ENCODE measurements at places on chromosomes 16 and 17.

- DNase-seq, result no peak
Measured at GRCh38 chr17:62989501-62989900, 23.5 kb downstream of the TANC2 start.

DNA sequence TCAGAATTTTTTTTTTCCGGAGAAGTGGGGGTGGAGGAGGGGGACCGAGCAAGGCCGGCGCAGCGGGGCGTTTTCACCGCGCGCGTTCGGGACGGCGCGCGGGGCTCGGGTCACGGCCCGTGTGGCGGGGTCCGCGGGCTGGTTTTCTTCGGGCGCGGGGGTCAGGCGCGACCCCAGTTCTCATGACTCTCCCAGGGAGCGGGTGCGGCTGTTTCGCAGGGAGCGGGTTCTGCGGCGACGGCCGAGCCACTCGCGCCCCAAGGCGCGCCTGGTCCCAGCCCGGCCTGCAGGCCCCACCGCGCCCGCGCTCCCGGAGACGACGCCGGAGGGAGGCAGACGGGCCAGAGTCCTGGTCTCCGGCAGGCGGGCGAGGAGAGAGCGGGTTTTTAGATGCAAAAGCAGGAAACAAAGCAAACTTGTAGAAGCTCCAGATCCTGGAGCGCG lies 1.0 kb downstream of the BAHCC1 start:
- no peak for DNase-seq

DNA sequence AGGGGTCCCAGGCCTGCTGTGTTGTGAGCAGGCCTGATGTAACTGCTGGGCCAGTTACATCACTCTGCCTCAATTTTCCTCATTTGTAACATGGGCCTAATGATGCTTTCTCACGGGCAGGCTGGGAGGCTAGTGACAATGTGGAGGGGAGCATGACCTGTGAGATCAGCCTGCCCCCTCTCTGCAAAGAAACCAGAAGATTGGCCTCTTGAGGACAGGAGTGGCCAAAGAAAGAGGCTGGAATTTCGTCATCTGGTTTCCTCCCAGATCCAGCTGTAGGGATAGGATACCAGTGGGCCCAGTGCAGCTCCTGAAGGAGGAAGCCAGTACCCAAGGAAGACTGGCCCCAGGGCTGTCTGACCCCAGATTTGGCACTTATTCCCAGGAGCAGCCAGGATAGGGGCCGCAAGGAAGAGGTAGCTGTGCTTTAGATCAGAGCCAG lies 615 bp upstream of the SREBF1 start:
- peak; percentile 60 for DNase-seq

- DNase-seq, result no peak
Measured at GRCh38 chr17:81859906-81860755, at the start of gene P4HB. Gene P4HB, minus strand, starts transcription at chr17:81860535. Its CDS starts 64 bp downstream, at chr17:81860471.

- no peak for DNase-seq
Measured at GRCh38 chr16:48244863-48245195, 729 bp downstream of the LONP2 start.

- no peak for DNase-seq
Measured at GRCh38 chr17:1304962-1305563, 25.6 kb downstream of the TRARG1 start.

DNA sequence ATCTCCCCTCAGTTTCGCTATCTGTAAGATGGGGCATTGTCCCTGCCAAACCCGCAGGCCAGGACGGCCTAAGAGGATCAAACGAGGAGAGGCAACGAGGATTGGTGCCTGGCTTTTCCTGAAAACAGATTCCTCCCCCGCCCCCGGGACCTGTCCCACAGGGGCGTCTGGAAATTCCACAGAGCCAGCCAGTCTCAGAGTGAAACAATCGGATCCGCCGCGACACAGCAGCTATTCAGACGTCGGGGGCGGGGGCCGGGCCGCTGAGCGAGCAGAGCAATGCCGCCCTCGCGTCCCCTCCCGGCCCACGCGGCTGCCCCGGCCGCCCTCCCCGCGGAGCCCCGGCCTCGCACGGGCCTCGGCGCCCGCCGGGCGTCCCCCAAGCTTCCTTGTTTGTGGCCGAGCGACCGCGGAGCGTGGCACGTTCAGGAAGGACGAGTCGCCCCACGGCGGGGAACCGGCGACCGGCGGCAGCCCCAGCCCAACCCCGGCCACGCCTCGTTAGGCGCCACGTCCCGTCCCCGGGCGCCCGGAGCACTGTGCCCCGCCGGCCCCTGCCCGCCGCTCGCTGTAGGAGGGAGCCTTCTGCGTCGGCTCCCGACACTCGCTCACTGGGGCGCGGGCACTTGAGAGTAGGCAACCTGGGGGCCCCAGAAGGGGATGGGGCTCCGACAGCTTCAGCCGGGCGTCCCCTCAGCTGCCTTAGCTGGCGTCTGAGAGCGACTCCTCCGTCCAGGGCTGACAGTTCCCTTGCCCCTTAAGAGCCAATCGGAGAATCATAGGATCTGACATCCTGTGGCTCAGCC lies 29.6 kb upstream of the PHOSPHO1 start:
- peak; percentile 35 for DNase-seq

GRCh38 chr16:19923396-19923795 lies 38.7 kb upstream of the GPRC5B start:
- no peak for DNase-seq

DNA sequence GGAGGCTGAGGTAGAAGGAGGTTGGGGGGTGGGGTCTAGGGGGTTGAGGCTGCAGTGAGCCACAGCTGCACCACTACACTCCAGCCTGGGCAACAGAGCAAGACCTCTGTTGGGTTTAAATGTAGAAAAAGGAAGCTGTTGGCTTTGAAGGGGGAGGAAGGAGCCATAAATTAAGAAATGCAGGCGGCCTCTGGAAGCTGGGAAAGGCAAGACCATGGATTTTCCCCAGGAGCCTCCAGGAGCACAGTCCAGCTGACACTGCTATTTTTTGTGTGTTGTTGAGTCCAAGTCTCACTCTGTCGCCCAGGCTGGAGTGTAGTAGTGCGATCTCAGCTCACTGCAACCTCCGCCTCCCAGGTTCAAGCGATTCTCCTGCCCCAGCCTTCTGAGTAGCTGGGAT lies 15.9 kb downstream of the LITAF start:
- DNase-seq, result no peak

GRCh38 chr16:70767377-70768202 lies 33.4 kb downstream of the VAC14 start:
- no peak for DNase-seq

DNA sequence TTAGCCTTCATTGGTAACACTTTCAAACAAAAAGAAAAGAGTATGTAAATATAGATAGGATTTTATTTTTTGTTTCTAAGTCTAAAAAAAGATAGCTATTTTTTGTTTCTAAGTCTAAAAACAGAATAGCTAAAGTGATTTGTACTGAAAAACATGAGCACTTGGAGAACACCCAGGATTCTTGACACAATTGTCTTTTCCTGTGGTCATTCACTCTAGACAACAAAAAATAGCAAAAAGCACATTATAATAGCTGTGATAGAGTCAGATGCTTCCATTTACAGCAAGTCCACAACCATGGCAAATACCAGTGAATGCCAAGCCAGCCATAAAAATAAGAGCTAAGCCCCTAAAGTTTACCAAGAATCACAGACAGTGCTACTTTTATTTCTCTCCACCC lies 36.7 kb downstream of the SKAP1 start:
- no peak for DNase-seq

DNA sequence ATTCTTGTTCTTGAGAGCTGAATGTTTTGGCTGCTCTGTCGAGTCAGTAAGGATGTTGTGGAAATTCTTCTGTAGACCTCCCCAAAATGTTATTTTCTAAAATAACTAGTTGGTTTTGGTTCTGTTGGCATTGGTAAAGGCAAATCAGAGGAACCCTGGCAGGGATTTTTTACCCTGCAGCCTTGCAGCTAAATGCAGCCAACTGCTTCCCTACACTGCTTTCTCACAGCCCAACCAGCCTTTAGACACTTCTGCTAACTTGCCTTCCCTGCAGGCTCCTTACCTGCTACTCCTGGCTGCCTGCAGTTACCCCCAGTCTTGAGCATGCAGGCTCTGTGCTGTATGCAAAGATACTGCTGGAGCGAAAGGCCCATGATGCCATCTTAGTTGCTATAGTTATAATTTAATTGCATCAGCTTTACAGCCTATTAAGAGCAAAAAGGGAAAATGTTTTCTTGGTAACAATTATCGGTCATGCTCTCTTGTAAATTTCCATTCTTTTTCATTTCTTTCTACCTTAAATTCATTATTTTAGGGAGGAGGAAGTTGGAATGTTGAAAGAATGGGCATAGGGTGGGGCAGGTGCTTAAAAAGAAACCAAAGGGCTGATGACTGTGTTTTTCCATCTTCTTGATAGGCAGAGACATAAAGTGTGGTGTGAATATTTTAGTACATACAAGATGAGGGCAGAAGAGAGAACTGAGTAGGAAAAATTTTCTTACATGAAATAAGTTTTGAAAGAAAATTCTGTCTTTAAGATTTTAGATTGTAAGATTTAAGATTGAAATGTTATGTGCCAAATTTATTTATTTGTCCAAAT lies 20.0 kb downstream of the NUP93 start:
- DNase-seq, result no peak

DNA sequence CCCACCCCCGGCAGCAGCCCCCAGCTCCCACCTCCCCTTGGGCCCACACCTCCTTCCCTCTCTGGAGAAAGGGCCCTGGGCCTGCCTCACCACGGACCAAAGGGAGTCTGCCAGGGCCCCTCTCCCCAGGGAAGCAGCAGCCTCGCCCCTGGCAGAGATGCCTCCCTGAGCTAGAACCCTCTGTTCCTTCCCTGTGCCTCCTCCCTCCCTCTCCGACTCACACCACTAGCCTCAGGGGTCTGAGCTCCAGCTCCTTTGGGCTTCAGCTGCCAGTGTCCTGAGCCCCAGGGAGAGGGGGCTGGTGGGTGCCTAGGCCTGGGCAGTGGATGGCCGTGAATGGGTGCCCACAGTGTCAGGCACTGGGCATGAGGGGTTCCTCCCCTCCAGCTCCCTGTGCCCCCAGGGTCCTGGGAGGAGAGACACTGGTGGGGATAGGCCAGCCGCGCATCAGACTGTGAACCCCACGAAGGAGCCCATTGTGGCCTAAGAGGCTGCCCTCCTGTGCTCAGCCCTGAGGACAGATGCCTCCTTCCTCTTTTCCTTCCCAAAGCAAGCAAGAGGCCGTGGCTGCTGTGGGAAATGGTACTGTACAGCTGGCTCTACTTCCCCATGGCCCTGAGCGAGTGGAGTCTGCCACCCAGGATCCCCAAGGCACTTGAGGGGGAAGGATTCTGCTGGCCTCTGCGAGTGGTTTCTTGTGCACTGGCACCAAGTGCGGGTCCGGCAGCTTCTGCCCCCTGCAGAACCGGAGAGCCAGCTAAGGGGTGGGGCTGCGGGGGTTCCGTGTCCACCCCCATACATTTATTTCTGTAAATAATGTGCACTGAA lies 20.7 kb downstream of the MMP15 start:
- no peak for DNase-seq

GRCh38 chr17:5019475-5019956 lies 15.7 kb downstream of the SLC52A1 start:
- DNase-seq, result no peak

GRCh38 chr17:63279498-63280230 lies 166.4 kb downstream of the CYB561 start:
- DNase-seq, result no peak

- DNase-seq, result no peak
Measured at GRCh38 chr17:3502466-3502865, 26.7 kb downstream of the ASPA start.

DNA sequence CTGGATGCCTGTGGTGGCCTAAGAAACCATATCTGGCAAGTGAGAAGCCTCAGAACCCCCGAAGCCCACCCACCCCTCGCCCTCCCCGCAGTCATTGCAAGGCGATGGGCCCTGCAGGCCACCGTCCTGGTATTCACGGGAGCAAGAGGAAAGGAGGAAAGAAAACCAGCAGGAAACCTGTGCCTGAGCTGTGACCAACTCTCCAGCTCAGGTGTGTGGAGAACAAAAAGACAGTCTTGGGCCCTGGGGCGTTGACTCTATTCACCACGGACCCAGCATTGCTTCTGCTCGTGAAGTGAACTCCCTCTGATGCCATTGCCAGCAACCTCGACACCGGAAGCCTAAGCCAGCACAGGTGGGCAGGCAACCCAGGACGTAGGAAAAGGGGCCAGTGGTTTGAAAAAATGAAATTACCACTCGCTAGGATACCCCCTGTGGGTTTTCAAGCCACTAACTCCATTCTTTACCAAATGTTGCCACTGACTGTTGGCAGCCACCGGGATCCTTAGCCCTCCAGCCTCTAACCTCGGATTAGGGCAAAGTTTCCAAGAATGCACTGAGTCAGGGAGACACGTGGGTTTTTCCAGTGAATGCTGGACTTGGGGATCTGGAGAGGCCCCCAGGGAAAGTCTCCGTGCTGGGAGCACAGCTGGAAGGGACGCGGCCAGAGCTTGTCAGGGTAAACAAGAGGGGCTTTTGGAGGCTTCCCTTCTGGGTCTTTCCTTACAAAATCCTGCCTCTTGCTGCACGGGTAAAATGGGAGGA lies 25.1 kb downstream of the FA2H start:
- no peak for DNase-seq

DNA sequence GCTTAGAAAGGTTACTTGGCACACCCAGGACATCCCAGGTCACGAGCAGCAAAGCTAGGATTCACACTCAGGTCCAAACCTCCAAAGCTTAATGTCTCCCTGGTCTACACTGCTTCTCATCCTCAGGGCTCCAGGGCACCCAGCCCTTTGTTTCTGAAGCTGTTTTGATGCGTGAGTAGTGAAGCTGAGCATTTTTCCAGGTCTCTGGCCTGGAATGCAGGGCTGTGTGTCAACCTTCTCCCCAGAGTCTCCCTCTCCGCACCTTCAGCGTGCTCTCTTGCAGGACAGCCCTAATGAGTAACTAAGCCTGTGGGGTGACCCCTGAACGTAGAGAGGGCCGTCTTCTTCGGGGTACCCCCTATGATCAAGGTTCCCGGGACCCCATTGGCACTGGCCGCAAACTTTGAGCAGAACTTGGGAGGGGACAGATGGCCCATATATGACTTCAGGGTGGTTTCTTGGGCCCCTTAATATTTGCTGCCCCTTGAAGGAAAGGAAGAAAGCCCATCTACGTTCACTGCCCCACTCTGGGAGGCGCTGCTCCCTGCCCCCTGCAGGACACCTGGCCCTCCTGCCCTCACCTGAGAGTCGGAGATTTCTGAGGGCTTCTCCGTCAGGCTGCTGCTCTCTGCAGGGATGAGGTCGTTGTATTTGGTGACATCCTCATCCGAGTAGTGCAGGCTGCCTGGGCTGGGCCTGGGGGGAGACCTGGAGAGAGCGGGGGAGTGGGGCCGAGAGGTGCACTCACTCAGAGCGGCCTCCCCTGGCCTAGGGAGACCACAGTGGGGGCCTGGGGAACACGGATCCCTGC lies 36.4 kb upstream of the CDC42EP4 start:
- DNase-seq, result no peak
